AG04450 (cell line): ENCODE measurements at places on chromosomes 5 and 9. TPM values are rescaled to one million over a fixed set of nuclear protein-coding genes. Genes with fewer than 3 reads are reported as not detected.

GRCh38 chr9:18238752-18239447, 235.1 kb upstream of the ADAMTSL1 start:
- DNase-seq: no peak

Gene PCDHB15
- polyA plus RNA-seq: 0.88 and 0.93 TPM in 2 replicates

DNA sequence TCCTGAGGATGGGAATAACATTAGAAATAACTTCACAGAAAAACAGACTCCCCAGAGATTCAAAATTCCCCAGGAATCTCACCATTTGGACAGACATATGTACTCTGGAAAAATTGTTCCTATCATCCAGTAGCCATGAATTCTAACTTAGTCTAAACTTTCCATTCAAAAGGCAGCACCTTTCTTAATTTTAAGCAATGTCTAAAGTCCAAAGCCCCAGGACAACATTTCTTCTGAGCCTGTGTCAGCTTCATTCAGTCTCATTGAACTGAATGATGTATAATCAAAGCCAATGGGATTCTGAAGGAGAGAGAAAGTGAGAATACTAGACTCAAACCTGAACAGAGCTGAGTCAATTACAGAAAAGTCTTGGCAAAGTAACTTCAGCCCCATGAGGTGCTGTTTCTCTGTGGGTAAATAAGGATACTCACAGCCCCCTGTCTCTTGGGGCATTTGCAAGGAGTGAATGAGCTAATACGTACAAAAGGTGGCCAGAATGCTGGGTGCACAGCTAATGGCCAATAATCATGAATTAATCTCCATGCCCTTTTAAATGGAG, 140.6 kb downstream of the SEMA5A start:
- no peak for DNase-seq

DNA sequence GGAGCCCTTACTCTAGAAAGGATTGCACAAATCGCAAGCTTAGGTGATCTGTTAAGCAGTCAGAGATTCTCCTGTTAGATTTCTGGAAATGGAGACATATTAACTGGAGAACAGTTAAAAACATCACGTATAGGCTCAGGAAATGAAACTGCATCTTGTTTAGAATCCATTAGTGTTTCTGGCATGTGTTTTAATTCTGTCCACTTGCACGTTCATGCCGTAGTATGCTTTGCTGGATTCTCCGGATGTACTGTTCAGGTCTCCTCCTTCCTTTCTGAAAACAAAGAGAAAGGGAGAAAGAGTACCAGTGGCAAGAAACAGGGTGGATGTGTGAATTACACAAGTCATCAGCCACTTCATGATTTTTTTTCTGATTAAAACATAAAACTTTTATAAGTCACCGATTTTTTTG, 2.5 kb upstream of the RGMB start:
- no peak for DNase-seq

DNA sequence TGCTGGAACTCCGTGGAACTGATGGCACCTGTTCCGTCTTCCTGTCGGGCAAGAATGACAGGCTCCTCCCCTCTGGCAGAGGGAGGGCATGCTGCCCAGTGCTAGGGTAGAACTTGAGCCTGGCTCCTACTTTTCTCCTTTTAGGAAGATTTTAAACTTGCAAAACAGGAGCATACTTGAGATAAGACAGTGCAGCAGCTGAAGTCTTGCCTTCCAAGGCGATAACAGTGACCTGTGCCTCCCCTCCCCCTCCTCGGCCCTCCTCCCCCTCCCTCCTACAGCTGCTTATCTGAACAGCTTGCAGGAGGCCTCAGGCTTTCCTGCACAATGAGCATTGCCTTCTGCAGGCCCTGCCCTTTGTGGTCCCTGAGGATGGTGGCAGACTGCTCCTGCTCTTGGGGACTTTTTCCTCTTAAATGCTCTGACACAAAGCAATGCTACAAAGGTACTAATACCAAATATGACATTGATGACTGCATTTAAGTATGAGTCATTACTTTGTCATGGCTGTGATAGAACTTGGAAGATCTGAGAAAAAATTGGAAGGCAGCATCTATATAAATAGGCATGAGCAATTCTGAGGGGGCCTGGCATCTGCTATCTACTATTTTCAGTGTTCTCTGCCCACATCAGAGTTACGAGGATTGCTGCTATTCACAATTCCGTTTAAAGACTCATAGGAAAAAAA, 2.0 kb downstream of the GADD45G start:
- DNase-seq: no peak

Gene THBS4
- polyA plus RNA-seq: 0.94 and 1.2 TPM in 2 replicates

- no peak for DNase-seq
Observed at GRCh38 chr9:27699621-27700020, 126.3 kb upstream of the C9orf72 start.

DNA sequence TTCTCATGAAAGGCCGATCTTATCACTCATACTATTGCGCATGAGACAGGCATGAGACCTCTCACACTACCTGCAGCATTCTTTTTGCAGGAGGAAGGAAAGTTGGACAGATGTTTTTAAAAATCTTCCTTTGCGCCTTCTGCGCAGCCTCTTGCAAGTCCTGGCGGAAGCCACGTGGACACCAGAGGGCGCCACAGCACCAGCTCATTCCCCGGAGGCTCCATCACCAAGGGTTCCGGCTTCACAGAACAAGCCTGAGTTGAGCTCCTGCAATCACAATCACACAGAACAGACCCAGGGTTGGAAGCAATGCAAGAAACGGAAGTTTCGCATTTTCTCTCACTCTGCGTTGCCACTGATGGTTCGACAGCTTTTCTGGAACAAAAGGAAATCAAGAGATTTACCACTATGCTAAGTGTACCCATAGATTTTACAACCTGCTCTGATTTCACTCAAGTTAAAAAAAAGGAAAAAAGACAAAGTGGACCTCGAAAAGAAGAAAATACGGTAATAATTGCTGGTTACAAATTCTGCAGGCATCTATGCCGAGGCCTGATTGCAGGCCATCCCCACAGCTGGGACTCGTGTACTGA, 304.7 kb upstream of the MSX2 start:
- DNase-seq: peak; percentile 90

DNA sequence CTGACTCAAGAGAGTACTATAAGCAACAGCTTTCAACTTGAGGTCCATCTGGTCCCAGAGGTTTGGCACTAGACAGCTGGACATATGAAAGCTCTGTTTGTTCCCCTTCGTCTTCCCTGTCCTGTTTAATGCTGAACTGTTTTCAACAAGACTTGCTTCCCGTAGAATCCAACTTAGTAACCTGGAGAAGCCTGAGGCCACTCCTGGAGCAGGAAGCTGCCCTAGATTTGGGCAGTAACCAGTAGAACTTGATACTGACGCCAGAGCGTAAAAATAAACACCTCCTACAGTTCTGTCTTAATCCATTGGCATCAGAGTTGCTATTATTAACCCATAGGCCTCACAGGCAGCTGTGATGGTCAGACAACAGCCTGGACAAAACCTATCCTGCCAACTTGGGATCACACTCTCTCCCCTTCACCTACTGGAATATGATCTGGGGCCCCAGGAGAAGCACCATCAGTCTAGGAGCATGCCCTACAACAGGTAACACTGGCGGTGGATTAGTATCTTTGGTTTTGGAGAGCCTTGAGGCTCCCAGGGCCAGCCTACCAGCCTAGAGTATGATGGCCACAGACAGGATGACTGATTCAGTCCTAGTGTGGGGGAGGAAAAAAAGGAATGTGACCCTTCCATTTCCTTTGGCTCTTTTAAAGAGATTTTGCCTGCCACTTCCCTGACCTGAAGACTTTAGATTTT, 29.2 kb downstream of the RUSC2 start:
- no peak for DNase-seq

Gene PCA3
- polyA plus RNA-seq: not detected in 2 replicates

Gene PELO
- 49.4 TPM in 2 replicates for polyA plus RNA-seq

GRCh38 chr5:95942414-95942813, 19.2 kb downstream of the ELL2 start:
- DNase-seq: no peak

Gene EQTN
- polyA plus RNA-seq: not detected in 2 replicates

DNA sequence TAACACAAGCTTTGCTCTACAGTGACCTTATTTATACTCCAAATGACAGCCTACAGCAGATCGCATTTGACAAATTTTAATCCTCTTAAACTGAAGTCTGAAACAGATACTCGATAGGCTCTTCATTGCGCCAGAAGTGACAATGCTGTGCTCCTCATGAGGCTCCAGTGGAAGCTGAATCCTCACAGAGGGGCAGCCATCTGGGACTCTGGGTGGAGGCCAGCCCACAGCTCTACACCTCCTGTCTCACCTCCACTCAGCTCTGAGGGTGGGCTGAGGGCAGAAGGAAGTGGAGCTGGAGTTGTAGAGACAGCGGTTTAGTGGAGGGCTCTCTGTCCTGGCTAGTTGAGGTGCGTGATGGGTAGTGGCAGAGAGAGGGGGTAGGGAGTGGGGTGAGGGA, 283.3 kb upstream of the ANKRD55 start:
- DNase-seq: no peak

GRCh38 chr5:91408710-91409109, 25.6 kb upstream of the ARRDC3 start:
- DNase-seq: no peak

GRCh38 chr5:103546858-103547257, 15.7 kb downstream of the NUDT12 start:
- no peak for DNase-seq

GRCh38 chr9:127182901-127183746, 60.7 kb upstream of the ANGPTL2 start:
- DNase-seq: no peak

- DNase-seq: no peak
Observed at GRCh38 chr5:151585970-151586369, 5.2 kb downstream of the FAT2 start.

GRCh38 chr9:15369238-15369637, 53.4 kb upstream of the SNAPC3 start:
- DNase-seq: no peak

DNA sequence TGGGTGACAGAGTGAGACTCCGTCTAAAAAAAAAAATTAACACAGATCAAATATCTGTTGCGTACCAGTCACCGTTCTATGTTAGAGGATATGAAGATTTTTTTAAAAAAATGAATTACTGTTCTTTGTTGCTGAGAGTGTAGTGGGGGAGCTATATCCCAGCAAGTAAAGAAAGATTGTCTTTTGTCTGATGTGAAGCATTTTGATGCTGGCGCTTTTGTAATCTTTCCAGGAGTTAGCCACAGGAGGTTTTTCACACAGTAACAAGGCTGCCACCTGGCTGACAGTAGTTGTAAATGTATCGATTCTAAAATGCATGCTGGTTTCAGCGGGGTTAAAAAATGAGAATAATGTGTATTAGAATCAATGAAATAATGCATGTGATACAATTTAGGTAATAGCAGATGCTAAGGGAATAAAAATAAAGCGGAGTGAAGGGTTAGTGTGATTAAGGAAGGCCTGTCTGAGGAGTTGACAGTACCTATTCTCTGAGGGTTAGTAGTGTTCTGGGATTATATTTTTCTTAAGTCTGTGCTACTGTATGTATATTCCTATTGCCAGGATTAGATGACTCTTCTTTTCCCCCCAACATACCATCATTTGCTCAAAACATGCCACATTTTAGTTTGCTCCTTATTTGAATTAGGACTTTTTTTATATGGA, 3.4 kb downstream of the LMNB1 start:
- DNase-seq: no peak

DNA sequence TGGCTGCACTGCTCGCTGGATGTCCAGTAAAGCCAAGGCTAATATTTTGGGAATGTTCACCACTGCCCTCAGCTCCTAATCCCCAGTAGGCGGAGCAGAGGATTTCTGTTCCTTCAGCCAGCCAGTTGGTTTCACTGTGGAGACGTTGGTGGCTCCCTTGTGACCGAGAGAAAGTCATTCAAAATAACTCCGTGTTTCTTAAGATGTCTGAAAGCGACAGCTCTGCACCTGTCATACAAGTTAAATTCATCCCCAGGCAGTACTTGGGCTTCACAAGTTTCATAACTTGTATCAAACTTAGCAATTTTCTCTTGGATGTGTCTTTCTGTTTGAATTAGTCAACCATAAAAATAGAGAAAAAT, 382 bp upstream of the CDKN2B start:
- no peak for DNase-seq

DNA sequence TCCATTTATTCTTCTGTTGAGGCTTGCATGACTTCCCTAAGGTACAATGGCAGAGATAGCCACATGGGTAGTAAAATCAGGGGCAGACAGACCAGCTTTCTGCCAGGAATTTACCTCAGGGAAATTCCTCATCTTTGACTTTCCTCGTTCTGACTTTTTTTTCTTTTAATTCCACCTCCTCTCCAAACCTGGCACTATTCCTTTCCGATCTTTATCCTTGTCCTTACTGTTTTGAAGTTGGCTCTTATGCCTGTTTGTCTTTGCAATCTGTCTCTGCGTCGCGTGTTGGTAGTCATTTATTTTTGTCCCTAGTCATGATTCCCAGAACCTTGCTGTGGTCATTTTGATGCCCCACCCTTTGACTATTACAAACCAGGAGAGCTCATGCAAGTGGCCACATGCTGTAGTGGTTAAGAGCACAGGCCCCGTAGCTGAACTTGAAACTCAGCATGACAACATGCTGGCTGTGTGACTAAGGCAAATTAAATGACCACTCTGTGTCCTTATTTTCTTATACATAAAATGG, 19.0 kb downstream of the TMC1 start:
- no peak for DNase-seq

Gene SIT1
- not detected in 2 replicates for polyA plus RNA-seq

DNA sequence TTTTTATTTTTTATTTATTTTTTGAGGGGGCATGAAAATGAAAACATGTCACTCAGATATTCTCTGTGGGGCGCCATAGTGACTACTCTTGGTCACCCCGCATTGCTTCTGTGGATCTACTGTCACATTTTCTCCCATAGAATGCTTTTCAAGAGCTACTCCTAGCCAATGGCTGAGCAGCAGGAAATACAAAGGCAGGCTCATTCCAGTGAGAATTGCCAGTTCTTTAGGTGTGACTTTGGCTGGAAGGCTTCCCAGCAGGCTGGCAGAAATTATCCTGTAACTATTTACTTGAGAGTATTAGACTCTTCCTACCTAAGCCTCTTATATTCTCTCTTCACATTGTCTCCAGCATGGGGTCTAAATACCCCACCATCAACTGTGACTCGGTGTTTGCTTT, 21.0 kb upstream of the PTPRD start:
- no peak for DNase-seq

Gene TUSC1
- 2.6 and 3.6 TPM in 2 replicates for polyA plus RNA-seq
